ENCODE measurements at places on chromosomes 3 and 15.

GRCh38 chr15:41942886-41943285, 29.5 kb downstream of the EHD4 start:
- DNase-seq: no peak

DNA sequence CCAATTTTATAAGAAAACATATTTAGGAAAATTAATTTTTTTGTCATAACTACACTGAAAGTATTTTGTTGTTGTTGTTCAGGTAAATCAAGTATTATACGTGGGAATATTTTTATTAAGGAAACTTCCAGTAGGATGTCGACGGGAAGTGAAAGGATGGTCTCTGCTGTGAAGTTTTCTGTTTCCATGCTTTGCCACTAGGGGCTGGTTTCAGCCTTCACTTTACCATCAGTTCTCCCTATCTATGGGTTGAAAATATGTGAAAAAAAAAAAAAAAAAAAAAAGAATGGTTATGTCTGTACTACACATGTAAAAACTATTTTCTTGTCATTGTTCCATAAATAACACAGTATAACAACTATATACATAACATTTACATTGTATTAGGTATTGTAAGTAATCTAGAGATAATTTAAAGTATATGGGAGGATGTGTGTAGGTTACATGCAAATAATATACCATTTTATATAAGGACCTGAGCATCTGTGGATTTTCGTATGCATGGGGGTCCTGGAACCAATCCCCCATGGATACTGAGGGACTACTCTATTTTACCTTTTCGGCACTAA, 136.7 kb downstream of the SMAD6 start:
- peak; percentile 48 for DNase-seq

DNA sequence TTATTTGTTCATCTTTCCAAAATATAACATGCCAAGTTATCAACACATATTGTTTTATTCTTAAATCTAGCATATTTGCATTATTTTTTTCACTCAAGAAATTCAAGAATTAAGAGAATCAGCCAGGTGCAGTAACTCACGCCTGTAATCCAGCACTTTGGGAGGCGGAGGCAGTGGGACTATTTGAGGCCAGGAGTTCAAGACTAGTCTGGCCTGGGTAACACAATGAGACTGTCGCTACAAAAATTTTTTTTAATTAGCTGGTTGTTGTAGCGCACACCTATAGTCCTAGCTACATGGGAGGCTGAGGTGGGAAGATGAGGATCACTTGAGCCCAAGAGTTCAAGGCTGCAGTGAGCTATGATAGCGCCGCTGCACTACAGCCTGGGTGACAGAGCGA, 10.5 kb downstream of the DCUN1D1 start:
- DNase-seq: no peak

DNA sequence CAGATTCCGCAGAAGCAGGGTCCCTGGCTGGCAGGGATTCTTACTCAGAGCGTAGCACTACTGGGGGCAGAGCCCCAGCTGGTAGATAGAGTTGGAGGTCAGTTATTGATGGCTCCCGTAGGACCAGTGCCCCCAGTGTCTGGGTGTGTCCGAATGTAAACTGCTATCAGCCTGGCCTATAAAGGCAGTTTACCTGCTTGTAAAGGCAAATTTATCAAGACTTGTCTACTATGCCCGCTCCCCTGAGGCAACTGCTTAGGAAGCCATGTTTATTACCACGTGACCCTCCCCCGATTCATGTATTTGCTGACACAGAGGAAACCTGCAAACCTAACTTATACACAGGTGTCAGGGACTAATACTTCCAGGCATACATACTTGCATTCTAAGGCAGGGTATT, 607 bp upstream of the PPP1R14D start:
- no peak for DNase-seq

DNA sequence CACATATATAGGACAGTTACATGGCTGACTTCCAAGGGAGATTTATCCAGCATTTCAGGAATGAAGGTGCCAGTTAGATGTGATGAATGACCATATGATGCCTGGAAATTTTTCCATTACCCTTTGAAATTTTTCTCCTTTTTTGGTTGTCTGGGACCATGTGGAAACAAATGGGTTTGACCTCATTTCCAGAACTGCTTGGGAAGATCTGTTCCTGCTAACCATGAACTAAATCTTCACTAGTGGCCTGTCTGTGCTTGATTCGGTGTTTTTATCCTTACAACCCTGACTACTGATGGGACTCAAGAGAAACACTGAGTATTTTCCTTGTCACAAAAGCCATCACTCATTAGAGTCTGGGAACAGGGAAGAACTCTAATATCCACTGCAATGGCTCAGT, 409.4 kb downstream of the PDCD6IP start:
- DNase-seq: peak; percentile 61

- no peak for DNase-seq
Measured at GRCh38 chr15:98712845-98713584, 64.7 kb downstream of the IGF1R start.

DNA sequence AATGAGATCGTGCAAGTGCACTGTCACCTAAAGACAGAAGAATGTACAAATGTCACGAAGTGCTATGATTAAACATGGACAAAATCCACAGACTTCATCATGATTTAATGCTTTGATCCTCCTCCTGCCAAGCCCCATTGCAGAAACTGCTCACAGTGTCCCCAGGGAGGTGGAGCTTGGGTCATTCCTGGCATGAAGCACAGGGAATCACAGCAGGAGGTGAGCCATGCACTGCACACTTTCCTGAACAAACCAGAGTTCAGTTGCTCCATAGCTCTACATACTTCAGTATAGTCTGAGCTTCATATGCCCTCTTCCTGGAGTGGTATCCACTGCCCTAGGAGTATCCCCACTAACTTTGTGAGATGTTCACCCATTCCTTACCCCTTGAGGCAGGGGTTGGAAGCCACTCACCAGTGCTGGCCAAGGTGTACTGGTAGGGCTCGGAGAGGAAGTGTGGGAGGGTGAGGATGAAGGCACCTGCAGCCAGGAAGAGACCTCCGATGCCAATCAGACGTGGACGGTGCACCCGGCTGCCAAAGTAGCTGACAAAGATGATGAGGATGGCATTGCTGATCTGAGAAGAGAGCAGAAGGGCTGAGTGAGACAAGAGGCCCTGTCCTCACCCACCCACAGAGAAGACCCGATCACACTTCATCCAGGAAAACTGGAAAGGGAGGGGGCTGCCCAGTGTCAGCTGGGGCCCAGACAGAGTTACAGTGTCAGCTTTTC, 56.3 kb downstream of the SLCO2A1 start:
- DNase-seq: peak; percentile 10

DNA sequence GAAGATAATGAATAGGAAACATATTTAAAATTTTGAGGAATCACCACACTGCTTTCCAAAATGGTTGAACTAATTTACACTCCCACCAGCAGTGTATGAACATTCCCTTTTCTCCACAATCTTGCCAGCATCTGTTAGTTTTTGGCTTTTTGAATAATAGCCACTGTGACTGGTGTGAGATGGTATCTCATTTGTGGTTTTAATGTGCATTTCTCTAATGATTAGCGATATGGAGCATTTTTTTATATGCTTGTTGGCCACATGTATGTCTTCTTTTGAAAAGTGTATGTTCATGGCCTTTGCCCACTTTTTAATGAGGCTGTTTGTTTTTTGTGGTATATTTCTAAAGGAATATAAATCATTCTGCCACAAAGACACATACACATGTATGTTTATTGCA, 166.3 kb downstream of the NECTIN3 start:
- no peak for DNase-seq

DNA sequence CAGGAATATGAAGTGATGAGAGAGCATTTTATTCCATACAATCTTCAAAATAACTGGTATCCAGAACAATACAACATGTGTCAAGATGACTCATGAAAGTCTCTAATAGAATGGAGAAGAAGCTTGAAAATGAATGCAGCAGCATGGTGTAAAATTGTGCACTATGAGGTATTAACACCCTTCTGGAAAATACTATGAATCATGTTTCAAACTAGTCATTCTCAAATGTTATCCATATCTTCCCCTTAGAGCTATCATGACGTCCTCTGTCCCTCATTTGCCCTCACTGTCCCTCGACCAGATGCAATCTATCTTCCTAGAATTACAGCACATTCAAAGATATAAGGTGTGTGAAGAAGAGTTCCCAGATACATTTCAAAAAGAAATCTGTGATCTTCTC, 198.2 kb downstream of the NECTIN3 start:
- no peak for DNase-seq

DNA sequence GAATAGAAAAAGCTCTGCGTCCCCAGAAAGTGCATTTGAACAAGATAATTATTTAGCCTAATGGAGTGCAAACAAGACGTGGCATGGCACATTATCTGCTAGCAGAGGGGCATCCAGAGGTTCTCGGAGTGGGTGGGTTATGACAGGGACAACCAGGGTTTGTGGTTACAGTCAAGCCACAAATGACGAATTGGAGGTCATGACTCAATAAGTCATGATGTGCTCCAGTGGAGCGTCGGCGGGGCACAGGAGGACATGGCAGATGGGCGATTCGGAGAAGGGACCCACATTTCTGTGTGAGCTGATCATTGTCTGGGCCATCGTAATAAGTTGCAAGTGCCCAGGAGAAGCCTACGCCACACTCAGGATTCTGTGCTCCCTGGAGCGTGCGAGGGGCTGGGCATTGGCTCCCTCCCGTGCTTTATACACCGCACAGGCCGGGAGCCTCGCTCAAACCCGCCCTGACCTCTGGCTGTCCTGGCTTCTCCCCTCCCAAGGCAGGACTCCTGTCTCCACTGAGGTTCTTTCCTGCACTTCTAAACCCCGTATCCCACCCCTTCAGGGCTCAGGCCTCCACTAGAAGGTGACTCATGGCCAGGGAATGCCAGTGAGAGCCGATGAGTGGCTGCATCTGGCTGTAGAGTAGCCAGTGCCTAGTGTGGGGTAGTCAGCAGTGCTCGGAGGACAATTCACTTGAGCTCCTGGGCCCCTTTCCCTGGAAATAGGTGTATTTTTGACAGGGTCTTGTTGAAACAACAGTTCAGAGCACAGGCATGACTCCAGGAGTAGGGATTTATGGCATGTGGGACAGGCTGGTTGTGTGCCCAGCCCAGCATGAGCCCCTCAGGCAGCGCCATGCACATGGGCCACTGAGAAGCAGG, 67.4 kb downstream of the GRIP2 start:
- peak; percentile 97 for DNase-seq

DNA sequence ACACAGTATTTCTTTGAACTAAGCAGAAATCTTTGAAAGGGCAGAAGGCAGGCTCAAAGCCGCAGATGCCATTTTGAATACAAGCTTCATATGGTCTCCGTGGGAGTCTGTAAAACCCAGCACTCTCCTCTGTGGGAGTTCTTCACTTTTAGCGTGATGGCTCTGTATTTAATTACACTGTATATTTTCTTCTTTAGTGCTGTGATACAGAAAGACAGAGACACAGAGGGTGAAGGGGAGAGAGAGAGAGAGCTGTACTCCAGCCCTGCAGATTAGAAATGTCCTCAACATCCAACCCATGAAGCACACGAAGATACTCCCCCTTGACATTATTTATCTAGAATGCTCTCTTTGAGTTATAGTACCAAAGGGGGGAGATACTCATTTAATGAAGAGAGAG, 752.6 kb upstream of the NR2F2 start:
- DNase-seq: no peak

- DNase-seq: no peak
Measured at GRCh38 chr3:14522768-14523167, 17.4 kb downstream of the GRIP2 start.

DNA sequence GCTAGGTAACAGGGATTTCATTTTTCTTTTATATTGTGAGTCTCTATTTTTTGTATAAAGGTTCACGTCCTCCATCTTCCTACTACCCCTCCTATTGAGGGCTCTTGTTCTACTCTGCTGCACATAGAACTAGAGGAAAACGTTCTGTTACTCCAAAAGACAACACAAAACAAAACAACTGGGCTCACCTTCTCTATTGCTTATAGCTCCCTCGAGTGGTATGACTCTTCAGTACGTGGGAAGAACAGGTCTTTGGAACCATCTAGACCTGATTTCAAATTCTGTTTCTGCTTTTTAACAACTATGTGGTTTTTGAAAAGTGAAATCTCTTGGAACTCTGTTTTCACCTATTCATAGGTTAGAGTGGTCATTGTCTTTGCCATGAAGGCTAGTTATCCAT, 515.3 kb downstream of the SOX2 start:
- DNase-seq: no peak

- no peak for DNase-seq
Measured at GRCh38 chr3:140557476-140557875, 120.4 kb upstream of the TRIM42 start.

GRCh38 chr15:100167884-100168375, 173.8 kb downstream of the ADAMTS17 start:
- DNase-seq: no peak

DNA sequence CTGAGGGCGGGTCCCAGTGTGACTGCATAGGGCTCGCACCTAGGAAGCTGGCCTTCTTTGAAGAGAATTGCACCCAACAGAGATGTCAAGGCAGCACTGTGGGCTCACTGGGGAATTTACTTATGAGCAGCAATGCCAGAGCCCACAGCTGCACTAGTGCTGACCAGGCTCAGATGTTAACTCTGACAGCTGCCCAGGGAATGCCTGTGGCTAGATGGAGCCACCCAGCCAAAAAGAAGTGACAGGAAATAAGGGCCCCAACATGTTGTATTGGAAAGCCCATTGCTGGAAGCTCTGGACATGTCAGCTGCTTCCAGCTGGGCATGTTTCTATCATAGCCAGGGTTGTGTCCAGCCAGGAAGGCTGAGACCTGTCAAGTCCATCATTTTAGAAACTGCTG, 90.9 kb upstream of the ZNF280D start:
- no peak for DNase-seq

- DNase-seq: no peak
Measured at GRCh38 chr3:13068269-13069010, 4.8 kb downstream of the IQSEC1 start.

- DNase-seq: no peak
Measured at GRCh38 chr15:95839367-95839782, 491.1 kb upstream of the NR2F2 start.

DNA sequence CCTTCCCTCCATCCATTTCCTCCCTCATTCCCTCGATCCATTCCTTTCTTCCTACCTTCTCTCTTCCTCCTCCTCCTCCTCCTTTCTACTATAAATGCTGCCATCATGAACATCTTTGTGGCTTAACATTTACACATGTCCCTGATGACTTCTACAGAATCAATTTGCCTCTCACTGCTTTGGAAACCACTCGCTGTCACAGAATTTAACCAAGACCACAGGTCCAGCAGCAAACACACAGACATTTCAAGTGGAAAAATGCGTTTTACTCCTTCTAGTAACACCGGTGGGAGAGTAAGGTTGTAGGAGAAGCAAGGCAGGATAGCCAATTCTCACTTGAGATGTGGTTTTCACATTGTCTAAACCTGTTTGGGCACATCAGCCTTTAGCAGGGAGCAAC, 101.4 kb upstream of the LRIG1 start:
- DNase-seq: no peak

DNA sequence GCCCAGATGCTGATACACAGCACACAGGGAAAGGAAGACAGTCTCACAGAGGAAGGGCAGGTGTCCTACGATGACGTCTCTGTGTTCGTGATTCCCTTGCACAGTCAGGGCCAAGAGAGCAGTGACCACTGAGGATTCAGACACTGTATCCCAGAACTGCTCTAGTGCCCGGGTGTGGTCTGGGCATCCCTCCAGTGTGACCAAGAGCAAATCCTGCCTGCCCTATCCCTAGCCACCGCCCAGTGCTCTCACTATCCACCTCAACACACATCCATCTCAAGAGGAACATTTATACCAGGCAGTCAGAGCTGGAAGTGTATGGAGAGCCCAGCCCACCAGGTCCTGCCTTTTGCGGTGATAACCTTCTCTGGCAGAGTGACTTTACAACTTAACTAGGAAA, 4.1 kb downstream of the PPM1M start:
- no peak for DNase-seq

- peak; percentile 90 for DNase-seq
Measured at GRCh38 chr15:71748293-71748718, 62.0 kb upstream of the NR2E3 start.

- no peak for DNase-seq
Measured at GRCh38 chr15:99974246-99974645, 241.0 kb upstream of the LYSMD4 start.
